CD8-positive, alpha-beta T cell (primary cell): ENCODE measurements at places on chromosomes 16 and 17.

GRCh38 chr17:31296142-31296541, 897 bp downstream of the OMG start:
- no peak for DNase-seq

DNA sequence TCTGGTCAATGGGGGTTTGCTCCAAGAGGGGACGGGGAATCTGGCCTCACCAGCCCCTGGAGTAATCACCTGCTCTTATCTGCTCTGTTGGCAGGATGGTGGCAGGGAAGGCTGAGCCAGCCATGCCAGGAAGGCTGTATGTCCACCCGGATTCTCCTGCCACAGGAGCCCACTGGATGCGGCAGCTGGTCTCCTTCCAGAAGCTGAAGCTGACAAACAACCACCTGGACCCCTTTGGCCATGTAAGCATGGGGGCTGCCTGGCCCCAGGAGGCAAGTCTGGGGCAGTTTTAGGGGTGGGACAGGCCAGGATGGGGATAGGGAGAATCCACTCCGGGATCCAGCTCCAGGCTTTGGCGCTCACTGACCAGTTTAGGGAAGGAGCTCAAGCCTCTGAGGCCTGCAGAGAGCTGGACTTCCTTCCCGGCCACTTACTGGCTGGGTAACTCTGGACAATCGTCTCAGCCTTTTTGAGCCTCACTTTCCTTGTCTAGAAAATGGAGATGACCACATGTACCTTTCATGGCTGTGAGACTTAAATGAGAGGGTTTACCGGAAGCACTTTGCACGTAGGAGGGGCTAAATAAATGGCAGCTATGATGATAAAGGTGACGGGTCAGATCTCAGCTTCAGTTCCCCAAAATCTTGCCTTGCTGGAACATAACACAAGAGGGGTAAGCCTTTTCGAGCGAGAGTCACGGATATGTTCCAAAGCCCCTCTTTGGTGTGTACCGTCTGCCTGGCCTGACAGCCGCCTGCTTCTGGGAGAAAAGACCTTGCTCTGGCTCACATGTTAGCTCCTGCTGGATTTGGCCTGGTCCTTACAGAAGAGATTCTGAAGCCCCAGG, 15.4 kb downstream of the TBX4 start:
- no peak for DNase-seq

DNA sequence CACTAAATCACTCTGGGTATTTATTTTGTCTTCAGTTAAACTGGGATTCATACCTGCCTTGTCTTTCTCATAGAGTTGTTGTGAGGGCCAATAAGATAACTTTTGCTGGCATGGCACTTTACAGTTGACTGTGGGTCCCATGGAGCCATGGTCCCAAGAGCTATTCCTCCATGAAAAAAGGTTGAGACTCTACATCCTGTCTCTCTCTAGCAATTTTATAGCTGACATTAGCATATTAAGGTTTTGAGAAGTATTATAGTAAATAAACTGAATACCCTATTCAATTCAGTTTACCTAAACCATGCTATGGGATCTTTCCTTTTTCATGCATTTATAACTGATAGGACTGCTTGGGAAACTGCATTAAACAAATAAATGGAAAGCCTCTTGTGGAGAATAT, 17.4 kb downstream of the OGFOD1 start:
- DNase-seq: no peak

GRCh38 chr16:30085820-30086219, 5.9 kb downstream of the TBX6 start:
- no peak for DNase-seq

- DNase-seq: no peak
These were observed 4.0 kb upstream of the FASN start for GRCh38 chr17:82101767-82102679.

DNA sequence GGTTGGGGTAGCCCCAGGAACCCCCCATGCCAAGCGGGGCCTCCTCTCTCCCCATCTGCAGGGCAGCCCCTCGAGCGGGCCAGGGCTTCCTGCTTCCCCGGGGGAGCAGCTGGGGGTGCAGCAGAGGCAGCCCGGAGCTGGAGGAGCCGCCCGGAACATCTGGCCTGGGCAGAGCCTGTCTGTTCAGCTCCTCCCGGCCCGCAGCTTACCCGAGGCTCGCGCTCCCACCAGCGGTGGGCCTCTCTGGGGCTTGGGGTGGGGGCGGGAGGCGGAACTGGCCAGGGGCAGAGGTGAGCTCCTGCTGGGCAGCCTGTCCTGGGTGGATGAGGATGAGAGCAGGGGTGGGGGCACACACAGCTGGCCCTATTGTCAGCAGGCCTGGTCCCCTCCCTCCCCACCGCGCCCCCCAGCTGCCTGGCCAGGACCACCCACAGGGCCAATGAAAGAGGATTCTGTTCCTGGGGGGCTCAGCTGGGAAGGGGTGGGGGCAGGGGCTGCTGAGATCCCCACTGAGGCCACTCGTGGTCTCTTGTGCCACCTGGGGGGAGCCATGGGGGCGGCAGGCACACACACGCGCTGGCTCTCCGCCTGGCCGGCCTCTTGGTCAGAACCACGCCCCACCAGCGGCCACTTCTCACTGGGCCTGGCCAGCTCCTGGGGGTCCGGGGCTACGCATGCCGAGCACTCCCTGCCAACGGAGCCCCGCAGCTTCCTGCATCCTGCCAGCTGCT, 34.7 kb downstream of the BAHCC1 start:
- no peak for DNase-seq

DNA sequence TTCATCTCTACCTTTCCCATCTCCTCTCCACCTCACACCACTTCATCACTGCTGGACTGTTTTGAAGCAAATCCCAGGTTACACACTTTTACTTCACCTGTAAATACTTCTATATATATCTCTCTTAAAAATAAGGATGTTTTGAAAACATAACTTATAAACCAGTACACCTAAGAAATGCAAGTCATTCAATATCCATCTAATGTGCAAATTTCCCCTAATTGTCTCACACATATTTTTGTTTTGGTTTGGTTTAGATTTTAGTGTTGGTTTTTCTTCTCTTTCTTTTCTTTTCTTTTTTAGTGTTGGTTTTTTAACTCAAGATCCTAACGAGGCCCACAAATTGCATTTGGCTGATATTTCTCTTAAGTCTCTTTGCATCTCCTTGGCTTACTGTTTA, 17.9 kb upstream of the ZNF19 start:
- no peak for DNase-seq

GRCh38 chr17:74859459-74860228, at the start of gene GRIN2C:
GRIN2C (minus strand) TSS chr17:74859885; CDS start chr17:74855092, 4,793 bp downstream.
- DNase-seq: no peak

GRCh38 chr16:35570946-35571345, 2111.5 kb downstream of the TP53TG3F start:
- DNase-seq: no peak

DNA sequence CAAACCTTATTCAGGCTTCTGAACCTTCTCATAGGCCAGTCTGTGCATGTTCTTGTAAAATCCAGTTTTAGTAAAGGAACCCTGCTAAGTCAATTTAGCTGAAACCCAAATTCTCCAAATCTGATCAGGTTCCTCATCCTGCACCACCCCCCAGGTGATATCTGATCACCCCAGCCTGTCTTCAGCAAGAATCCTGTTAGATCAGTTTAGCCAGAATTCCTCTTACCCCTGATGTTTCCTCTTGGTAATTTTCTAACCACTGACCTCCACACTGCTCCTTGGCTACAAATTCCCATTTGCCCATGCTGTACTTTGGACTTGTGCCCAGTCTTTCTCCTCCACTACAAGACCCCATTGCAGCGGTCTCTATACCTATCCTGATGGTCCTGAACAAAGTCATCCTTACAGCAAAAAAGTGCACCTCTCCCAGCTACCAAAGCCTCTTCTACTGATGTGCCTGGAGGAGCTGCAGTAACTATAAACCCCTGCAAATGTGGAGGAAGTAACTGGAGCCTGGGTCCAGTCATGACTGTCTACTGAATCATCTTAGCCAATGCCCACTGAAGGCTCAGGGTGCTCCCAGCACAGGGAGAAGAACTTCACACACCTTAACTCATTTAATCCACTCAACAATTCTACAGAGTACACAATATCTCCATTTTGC, 23.8 kb downstream of the TEX14 start:
- no peak for DNase-seq

GRCh38 chr16:50025537-50025931, 509 bp downstream of the CNEP1R1 start:
- DNase-seq: no peak

GRCh38 chr16:86117756-86118155, 218.8 kb downstream of the IRF8 start:
- no peak for DNase-seq

DNA sequence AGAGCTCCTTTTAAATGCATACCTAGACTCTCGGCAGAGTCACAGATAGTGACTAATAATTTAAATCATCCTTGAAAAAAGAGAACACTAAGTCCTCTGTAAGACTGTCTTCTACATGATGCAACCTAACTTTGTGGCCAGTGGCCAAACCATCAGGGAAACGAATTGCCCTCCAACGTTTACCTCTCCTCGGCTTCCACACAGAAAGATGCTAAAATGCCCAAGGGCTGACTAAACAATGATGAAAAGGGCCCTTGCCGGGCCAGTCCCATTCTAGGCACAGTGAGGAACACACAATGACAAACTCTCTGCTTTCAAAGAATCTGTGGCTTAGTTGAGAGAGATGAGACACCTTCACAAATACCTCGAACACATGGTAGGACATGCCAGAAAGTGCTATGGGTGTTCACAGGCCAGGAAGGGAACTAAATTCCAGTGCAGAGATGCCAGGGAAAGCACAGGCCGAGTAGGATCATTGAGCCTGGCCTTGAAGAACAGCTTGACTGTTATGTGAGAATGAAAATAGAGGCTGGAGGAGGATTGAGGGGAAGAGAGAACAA, 35.3 kb upstream of the PITPNM3 start:
- DNase-seq: no peak

DNA sequence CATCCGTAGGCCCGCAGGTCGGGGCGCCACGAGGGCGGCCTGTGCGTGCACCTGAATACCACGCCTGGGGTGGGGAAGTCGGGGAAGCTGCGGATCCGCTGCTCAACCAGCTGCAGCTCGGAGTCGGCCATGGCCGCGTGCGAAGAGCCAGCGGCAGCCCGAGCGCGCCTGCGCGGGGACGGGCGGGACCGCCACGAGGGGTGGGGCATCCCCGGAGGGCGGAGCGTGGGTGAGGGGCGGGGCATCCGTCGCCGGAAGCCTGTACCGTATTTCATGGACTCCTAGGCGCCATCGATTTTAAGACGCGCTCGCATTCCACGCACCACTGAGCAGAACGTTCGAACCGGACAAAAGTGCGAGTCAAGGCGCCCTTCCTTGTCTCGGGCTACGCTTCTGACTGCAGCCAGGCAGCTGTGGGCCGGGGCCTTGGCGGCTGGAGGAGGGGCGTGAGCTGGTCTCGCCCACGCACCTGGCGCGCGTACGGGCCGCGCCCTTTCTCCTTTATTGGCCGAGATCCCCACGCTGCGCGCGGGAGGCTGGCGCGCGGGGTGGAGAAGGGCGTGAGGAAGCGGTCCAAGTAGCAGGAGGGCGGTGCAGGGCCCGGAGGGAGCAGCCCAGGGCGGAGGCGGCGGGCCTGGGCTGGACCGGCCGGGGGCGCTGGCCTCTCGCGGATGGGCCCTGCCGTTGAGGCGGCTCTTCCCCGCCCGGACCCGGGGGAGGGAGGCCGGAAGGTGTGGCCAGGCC, at the start of gene APRT:
Gene APRT (minus strand): TSS at position 160 of the 744 bp plus-strand sequence. CDS start 29 bp downstream, at position 131.
- DNase-seq: peak; percentile 98

GRCh38 chr17:42748202-42748907, 3.5 kb upstream of the EZH1 start:
- DNase-seq: no peak

DNA sequence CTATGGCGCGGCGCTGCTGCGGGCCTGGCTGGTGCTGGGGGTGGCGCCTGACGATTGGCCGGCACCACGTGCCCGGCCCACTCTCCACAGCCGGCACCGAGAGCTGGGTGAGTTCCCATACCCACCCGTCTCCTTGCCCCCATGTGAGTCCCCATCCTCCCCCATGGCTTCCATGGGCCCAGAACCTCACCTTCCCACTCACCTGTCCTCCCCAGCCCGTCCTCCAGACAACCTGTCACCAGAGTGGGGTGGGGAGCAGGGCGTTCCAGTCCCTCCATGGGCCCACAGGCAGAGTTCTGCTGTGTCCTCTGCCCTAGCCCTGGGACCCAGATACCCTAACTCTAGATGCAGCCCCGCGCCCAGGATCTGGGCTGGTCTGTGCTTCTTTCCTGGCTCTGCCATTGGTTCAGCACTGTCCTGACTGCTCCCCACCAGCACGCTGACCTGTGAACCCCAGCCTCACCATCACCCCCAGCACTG, 5.5 kb downstream of the ARMC5 start:
- DNase-seq: no peak

DNA sequence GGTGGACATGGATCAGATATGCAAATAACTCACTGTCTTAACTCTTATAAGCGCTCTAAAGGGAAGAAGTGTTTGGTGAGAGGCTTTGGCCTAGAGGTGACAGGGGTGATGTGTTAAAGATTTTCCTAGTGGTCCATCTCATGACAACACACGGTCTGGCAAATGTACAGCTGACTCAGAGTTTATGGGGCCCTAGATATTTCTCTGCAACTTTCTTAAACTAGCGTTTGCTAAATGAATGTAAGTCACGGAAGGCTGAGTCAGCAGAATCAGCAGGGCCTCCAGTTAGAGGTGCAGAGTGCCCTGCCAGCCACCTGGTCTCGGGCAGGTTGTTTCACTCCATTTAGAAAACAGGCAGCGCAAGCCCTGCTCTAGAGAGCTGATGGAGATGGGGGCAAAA, 40.1 kb downstream of the CLEC16A start:
- no peak for DNase-seq

DNA sequence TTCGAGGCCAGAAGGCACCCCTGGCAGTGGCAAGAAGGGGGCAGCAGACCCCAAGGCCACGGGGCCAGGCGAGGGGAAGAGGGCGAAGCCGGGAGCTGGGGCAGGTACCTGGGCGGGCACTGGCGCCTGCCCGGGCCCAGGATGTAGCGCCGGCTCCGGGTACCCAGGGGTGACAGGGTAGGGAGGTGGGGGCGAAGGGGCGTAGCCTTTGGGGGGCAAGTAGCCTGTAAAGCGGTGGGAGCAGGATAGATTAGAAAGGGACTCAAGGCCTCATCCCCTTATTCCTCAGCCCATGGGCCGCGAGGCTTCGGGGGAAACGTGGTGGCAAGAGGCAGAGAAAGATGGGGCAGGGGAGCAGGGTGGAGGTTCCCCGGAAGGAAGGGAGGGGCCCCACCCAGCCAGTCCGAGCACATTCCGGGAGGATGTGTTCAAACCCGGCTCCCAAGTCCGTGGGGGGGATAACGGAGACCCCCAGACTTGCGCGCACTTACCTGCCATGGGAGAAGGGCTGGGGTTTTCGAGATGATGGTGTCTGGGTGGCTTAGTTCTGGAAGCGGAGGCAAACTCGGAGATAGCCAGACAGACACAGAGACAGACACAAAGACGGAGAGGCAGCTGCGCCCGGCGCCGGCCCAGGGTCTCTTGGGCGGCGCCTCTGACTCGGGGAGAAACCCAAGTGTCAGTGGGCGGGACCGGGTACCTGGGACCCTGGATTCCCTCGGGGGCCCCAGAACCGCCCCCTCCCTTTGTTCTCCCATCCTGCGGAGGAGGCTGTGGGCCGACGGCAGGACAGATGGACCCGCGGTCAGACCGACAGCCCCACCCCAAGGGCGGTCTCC, 493 bp downstream of the PLSCR3 start:
- DNase-seq: peak; percentile 80

GRCh38 chr16:23293016-23293415, 9.1 kb upstream of the SCNN1B start:
- no peak for DNase-seq
